ENCODE measurements at places on chromosomes 12 and 14. TPM values are rescaled to one million over a fixed set of nuclear protein-coding genes. Genes with fewer than 3 reads are reported as not detected.

- no peak for DNase-seq
Observed at GRCh38 chr14:82328442-82328841, 794.8 kb upstream of the SEL1L start.

DNA sequence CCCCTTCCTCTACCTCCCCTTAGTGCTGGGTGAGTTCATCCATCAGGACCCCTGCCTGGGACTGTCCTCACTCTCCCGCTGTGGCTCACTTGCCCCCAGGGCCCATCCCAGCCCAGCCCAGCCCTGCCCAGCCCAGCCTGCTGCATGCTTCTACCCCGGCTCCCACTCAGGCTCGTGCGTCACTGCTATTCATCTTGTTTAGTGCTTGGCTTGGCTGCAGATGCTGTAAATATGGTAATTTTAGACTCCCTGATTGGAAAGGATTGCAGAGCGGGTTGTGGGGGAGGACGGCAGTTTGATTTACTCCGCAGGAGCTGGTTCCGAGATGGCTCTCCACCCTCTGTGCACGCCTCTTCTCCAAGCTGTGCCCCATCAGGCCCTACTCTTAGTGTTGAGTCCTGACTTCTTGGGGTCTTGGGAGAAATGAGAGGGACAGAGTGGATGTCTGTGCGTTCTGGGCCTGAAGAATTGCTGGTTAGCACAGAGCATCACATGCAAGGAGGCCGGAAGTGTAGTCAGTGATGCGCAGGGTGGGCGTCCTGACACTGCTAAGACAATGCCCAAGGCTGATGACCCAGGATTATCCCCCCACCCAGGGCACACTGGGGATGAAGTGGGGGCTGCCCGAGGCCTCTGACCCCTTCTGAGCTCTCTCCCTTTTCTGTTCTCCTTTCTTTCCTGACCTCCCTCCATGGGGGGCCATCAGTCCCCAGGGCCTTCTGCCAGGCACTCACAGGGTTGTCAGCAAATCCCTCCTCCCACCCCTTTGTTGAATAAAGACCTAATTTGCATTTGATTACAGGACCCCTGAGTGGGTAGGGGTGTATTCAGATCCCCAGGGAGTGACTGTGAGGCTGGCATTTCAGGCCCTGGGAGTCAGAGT is 244.4 kb downstream of the ZFP36L1 start:
- peak; percentile 85 for DNase-seq

DNA sequence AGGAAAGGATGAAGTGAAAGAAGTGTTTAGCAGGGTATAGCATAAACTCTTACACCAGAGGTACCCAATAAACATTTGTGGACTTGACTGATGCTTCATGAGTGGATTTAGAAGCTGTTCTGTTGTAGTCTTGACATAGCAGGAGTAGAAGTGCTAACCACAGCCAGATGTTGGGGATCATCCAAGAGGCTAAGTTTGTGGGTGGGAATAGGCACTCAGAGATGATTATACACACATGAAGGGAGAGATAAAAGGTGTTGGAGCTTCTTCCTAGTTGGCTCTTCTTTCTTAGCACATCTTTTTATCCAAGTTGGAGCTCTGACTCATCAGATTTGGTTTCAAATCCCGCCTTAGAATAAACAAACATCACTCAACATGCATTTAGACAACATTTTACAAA is 166.7 kb upstream of the E2F7 start:
- no peak for DNase-seq

DNA sequence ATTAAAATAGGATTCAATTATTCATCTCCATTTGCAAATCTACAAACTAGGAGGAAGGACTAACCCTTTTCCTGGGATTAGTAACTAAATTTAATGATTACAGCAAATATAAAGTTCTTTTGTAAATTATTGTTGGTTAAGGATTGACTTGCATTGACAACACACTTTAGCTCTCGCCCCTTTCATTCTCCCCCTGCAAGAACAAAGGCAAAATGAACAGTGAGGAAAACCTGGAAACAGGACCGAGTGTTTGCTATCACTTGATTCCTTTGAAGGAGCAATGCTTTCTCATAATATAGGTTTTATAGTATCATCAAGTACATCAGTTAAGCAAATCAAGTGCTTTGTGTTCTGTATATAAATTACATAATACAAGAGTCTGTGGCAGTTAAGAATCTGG is 7.4 kb upstream of the COX16 start:
- no peak for DNase-seq

DNA sequence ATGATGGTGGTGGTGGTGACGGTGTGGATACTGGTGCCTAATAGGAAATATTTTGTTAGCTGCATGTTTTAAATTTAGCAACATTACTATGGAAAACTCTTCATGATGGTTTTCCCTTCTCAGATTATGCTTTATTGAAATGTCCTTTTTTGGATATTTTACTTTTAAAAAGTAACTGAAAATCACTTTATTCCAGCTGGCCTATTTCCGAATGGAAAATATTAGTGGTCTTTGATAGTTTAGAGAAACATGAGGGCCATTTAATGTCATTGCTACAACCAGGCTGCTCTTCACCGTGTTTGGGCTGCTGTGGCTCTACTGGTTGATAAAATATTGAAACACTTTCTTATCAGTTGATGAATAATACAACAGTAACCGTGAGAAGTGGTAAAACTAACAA is 64.2 kb downstream of the PELI2 start:
- peak; percentile 53 for DNase-seq

- no peak for DNase-seq
Observed at GRCh38 chr14:95222151-95222631, 64.9 kb upstream of the DICER1 start.

- DNase-seq: no peak
Observed at GRCh38 chr12:113649256-113649830, 177.7 kb upstream of the LHX5 start.

DNA sequence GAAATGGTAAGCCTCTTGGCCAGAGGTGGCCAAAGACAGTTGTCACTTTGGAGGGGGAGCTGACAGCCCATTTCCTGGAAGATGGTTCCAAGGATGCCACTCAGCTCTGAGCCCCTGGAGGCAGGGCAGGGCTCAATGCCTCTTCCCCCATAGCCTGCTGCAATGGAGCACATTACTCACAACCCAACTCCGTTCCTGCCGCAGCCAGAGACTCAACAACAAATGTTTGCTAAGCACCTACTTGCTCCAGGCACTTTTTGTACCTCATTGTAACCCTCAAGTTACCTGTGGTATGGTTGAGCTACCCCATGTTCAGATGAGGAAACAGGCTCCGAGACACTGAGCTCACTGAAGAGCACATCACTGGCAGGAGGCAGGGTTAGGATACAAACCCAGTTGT is 19.5 kb downstream of the IRF2BPL start:
- no peak for DNase-seq

GRCh38 chr12:115166698-115167315 is 482.8 kb upstream of the TBX3 start:
- DNase-seq: peak; percentile 15

- DNase-seq: no peak
Observed at GRCh38 chr12:6185961-6186827, 14.0 kb upstream of the CD9 start.

DNA sequence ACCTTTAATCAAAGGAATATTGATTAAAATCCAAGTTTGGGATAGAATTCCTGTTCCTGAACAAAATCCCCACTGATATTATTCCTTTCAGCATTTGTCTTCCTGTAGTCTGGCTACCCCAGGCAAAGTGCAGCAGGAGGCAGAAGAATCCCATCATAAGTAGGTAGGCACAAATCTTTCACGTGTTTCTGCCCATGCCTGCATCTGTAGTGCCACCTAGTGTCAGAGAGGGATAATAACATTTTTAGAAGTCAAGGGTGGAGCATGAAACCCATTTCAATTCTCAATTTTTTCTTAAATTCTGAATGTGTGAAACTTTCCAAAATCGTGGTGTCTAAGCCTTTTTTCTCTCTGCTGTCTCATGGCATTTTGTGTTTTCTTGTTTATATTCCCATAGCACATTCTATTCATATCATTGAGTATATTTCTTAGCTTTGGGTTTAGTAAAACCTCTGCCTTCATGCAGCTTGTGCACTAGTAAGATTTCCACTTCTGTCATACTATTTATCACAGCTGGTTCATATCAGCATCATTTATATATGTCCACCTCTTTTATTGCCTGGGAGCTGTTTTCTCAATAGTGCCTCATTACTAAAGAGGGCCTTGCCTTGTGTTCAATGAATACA is 47.8 kb upstream of the RERG start:
- DNase-seq: peak; percentile 80

GRCh38 chr14:23827100-23827892 is 126.3 kb upstream of the DHRS4 start:
- DNase-seq: no peak

GRCh38 chr14:64755781-64756221 is 51.6 kb downstream of the PLEKHG3 start:
- DNase-seq: no peak

- no peak for DNase-seq
Observed at GRCh38 chr12:47839214-47839876, 19.6 kb upstream of the HDAC7 start.

Gene C12orf50
- total RNA-seq: not detected

Gene CHD8
- total RNA-seq: 46.8 TPM

Gene CMKLR1
- under 0.01 TPM for total RNA-seq

Gene C12orf54
- not detected for total RNA-seq

Gene SPX
- not detected for total RNA-seq

Gene CCDC196
- not detected for total RNA-seq

Gene TROAP
- 1.6 TPM for total RNA-seq

Gene SLC6A15
- 9.3 TPM for total RNA-seq

Gene VRTN
- not detected for total RNA-seq
